Stimulated activated CD4-positive, alpha-beta T cell treated with anti-CD3 and anti-CD28 coated beads, TNF-alpha, amount 100 ng/mL, for 1 hour (primary cell): ENCODE measurements at places on chromosomes 5 and 9.

DNA sequence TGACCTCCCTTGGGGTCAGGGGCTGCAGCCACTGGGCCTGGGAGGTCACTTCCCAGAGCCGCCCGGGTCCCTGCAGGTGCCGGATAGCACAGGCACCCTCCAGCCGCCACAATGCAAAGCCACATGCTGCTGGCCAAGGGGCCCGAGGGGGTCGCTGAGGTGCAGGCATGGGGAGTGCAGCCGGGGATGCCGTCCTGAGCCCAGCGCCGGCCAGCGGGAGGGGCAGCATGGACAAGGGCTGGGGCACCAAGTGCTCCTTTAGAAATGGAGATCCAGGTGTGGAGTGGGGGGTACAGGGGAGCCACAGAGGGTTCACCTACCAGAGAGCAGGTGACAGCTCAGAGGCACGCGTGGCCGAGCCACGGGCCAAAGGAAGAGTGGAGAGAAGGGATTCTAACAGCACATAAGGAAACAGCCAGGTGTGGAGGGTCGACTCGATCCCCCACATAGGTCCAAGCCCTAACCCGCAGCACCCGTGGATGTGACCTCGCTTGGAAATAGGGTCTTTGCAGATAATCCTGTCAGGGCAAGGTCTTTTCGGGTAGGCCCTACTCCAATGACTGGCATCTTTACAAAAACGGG is 24.7 kb downstream of the ZDHHC11B start:
- DNase-seq, result no peak

GRCh38 chr9:110691002-110691549 is 22.5 kb downstream of the MUSK start:
- DNase-seq, result no peak

DNA sequence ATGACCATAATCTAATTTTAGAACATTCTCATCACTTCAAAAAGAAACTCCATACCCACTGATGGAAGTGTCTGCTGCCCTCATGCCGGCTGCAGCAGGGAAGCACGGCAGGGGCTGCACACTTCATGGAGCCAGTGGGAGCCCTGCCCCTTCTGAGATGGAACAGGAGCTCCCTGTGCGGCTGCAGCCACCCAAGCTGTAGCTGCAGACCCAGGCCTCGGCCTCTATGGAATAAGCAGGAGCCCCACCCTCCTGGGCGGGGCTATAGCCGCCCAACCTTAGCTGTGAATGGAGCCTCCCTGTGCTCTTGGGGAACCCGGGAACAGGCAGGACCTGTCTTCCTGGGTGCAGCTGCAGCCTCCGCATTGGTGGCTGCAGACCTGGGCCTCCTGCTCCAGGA is 128.5 kb downstream of the NUDT12 start:
- no peak for DNase-seq

DNA sequence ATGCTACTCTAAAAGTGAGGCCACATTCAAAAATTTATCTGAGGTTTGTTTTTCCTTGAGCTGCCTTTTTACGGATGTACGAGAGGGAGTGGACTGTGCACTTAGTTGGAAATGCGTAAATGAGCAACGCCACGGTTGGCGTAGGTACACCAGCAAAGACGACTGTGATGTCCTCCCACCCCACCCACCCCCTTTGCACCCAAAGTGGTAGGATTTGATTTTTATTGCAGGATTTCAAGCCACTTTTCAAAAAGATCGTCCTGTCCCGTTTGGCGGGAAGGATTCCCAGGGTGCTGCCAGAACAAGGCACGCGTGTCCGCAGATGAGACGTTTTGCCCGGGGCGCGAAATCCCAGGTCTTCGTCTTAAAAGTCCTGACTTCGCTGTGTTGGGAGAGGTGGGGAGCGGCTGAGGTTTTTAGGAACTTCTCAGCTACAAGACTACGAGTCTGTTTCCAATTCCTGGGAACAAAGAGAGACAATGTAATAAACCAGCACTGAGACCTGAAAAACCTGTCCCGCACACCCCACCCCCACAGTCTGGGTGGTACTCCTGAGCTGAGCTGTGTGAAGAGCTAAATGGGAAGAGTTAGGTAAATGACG is 1.0 kb upstream of the TLE1 start:
- DNase-seq, result no peak

GRCh38 chr9:105311306-105311705 is 66.9 kb downstream of the SLC44A1 start:
- no peak for DNase-seq

DNA sequence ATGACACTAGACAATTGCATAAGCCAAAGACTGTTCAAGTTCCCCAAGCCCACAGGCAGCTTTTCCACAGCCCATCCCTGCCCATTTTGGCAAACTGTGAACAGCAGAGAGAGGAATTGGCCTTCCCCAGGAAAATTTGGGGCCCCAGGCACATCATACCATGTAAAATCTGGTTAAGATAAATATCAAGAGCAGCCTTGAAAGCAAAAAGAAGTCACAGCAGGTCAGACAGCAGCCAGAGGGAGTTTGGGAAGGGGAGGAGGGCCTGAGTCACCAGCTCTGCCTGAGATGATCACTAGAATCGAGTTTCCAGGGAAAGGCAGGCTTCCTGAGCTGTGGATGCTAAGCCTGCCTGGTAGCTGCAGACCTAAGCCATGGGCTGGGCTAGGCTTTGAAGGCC is 179.2 kb downstream of the RFK start:
- DNase-seq, result no peak

DNA sequence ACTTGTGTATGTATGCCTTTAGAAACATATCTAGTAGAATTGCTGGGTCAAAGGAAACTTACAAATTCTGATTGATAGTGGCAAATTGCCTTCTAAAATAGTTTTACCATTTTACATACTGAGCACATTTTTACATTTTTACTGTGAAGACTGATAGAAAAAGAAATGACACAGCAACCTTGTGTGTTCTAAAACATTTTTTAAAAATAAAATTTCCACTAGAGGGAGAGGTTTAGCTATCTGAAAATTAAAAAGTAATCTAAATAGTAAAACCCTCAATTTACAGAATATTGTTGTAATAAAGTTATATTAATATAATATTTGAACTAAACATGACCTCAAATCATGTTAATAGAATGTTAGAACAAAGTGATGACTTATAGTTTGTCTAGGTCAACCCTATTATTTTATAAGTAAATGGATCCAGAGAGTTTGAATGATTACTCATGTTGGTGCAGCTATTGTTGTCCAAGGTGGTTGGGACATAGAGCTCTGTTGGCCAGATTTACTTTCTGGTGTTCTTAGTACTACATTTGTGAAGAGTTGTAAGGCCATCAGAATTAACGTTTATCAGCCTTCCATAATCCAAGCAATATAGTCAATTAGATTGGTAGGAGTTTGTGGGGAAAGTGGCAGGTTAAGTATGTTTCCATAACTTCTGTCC is 17.2 kb downstream of the CENPP start:
- DNase-seq, result no peak

DNA sequence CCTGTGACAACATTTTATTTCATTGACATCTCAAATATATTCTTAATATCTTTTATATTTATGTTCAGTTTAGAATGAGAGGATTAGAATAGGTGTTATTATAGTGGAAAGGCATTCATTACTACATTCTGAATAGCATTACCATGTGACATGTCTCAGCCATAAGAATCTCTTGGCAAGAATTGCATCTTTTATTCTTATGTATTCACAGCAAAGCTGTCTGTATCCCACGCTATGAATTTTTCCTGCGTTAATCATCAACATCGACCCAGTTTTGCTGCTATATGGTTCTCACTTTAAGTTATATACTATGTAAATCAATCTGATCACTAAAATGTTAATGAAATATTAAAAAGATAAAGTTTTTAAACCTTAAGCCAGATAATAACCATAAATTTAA is 248.6 kb downstream of the TMEM232 start:
- DNase-seq, result no peak

- no peak for DNase-seq
Observed at GRCh38 chr9:111023128-111023527, 15.1 kb downstream of the LPAR1 start.

GRCh38 chr5:108467563-108467962 is 85.7 kb upstream of the FBXL17 start:
- no peak for DNase-seq

GRCh38 chr9:115327436-115328122 is 209.6 kb upstream of the TNC start:
- DNase-seq, result no peak

DNA sequence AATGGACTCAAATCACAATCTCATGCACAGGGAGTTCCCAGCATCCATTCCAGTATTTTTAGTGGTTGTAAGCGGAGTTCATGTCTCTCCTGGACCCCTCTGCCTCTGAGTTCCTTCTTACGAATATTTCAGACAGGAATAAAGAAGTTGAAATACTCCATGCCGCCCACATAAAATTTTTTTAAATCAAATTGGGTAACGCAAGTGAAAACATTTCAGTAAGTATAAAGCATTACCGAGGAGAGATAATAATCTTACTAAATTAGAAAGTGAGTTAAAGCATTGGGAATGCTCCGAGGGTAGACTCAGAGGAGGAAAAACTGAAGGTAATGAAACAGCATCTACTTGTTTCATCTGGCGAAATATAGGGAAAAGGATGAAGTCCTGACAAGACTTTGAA is 317.6 kb downstream of the ARRDC3 start:
- no peak for DNase-seq

GRCh38 chr9:131303381-131304321 is 14.1 kb downstream of the PLPP7 start:
- DNase-seq, result no peak

DNA sequence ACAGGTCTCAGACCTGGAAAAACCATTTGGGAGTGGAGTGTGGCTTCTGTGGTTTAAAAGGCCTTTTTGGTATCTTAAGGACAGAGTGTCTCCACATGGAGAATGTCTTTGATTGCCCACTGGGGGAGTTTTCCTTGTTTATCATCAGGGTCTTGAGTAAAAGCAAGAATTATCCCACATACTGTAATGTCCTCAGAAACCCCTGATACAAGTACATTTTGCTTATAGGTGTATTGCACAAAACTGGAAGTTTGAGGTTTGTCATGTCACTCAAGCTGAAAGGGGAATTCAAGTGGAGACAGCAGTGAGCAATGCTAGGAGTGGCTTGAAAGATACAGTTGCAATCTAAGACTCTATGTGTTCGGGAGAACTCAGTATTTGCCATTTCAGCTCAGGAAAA is 62.7 kb upstream of the GRAMD2B start:
- no peak for DNase-seq

DNA sequence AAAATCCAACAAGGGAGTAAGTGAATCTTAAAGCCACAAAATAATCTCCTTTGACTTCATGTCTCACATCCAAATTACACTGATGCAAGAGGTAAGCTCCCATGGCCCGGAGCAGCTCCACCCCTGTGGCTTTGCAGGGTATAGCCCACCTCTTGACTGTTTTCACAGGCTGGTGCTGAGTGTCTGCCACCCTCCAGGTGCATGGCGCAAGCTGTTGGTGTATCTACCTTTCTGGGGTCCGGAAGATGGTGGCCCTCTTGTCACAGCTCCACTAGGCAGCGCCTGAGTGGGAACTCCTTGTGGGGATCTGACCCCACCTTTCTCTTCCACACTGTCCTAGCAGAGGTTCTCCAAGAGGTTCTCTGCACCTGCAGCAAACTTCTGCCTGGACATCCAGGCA is 1051.1 kb upstream of the CDH6 start:
- no peak for DNase-seq

DNA sequence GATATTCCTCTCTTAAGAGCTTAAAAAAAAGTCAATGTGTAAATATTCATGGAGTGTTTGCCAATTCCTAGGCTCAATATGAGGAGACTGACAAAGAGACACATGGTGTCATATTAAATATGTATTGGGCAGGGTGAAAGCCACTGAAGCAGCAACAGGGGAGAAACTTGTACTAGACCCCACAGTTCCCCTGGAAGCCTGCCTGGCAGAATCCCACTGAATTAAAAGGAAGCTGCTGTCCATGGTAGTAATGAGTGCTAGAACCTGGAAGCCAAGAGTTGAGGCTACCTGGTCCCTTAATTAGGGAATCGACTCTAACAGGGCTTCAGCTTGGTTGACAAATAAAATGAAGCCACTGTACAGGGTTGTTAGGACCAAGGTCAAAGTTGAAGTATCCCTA is 129.4 kb upstream of the GPR151 start:
- no peak for DNase-seq
